Astrocyte (in vitro differentiated cells and primary cell): ENCODE measurements at places on chromosomes 16 and 17. TPM values are rescaled to one million over a fixed set of nuclear protein-coding genes. Genes with fewer than 3 reads are reported as not detected.

DNA sequence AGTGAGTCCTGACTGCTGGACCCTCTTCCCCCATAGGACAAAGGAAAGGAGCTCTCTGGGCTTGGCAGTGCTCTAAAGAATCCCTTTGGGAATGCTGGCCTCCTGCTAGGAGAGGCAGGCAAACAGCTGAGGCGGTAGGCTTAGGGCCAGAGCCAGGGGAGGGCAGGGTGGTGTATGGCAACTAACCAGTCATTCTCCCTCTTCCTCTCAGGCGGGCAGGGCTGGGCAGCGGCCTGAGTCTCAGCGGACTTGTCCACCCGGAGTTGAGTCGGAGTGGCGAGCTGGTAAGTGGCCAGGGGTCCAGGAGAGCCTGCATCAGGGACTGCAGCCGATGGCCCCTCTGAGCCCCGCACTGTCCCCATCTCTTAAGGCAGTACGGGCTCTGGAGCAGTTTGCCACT lies 4.4 kb downstream of the ACADVL start:
- DNase-seq = no peak

DNA sequence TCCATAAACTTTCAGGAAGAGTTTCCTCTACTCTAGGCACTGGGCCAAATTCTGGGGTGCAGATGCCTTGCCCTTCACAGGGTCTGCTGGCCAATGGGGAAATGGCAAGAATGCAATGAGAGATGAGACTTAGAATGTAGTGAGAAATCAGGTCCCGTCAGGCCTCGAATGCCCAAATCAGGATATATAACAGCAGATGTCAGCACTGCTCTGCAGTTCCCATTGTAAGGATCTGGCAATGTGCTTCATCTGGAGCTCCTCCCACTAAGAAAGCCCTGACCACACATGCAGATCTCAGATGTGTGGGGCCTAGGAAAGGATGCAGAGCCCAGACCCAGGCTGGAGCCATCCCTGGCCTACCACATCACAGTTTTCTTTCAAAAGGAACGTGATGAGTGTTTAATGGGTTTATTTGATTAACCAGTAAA lies 13.9 kb upstream of the LPCAT2 start:
- DNase-seq = peak; percentile 94

- DNase-seq = no peak
Observed at GRCh38 chr16:2465653-2466415, 5.3 kb upstream of the NTN3 start.

DNA sequence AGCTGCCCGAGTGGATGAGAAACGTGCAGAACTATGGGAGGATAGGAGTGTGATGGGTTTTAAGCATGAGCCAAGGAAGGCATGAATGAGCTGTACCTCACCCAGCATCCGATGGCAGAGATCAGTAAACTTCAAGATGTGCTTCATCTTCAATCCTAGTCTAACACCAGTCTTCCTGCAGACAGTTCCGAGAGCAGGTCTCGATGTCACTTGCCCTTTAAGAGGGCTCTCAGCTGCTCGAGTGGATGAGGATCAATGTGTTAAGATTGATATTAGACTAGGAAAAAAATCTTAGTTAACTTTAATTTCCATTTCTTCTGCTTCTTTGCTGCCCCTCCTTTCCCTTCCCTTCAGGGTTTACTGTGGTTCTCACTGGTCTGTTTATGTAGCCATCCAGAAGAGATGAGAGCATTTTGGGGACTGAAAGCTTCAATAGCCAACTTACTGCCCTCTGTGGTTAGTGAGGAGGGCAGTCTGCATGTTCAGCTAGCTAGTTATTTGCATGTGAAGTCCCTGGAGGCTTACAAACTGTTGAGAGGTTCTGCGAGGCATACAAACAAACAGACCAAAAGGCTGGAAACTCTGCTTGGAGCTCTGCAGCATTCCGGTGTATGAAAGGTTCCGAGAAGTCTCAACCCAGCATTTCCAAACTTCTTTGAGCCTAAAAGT lies 15.3 kb downstream of the KLHL36 start:
- DNase-seq = no peak

DNA sequence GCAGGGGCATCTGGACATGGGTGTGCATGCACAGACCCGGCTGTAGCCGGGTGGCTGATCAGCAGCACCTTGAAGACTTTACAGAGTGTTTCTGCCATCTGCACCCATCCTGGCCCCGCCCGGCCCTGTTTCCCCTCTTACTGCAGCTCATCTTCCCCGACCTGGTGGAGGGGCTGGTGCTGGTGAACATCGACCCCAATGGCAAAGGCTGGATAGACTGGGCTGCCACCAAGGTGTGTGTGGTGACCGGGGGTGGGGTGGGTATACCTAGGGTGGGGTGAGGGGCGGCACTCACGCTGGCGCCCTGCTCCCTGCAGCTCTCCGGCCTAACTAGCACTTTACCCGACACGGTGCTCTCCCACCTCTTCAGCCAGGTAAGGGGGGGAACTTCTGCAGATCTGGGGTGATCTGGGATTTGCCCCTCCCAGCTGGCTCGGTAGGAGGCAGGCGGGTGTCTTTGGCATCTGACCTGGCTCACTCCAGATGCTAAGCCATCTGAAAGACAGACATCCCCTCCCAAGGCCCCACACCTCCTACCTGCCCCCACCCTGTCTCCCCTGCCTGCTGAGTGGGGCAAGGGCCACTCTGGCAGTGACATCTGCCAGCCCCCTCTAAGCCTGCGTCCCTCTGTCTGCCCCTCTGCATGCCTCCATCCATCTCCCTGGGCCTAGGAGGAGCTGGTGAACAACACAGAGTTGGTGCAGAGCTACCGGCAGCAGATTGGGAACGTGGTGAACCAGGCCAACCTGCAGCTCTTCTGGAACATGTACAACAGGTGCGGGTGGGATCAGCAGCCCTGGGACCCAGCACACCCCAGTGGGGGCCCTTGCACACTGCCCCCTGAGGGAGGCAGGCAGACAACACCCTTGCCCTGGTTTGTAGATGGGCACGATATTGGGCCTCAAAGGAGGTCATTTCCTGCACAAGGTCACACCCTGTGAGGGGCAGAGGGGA lies 6.6 kb downstream of the NDRG4 start:
- DNase-seq = no peak

DNA sequence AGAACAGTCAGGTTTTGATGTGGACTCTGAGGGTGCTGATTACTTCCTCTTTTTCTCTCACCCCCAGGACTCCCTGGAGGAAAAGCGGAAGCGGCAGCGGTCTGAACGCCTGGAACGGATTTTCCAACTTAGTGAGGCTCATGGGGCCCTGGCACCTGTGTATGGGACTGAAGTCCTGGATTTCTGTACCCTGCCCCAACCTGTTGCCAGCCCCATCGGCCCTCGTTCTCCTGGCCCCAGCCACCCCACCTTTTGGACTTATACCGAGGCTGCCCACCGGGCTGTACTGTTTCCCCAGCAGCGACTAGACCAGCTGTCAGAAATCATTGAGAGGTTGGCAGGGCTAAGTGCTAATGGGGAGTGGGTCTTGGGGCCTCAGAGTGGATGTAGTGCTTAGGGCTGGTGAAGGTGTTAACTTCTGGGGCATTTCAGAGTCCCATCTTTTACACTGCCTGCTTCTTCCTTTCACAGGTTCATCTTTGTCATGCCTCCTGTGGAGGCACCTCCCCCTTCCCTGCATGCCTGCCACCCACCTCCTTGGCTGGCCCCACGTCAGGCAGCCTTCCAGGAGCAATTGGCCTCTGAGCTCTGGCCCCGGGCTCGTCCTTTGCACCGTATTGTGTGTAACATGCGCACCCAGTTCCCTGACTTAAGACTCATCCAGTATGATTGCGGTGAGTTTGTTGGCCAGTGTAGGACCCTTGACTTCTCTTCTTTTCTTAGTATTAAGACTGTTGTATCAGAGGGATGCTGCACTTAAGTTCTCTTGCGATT lies 19.1 kb upstream of the PHKG2 start:
- no peak for DNase-seq

GRCh38 chr17:40459636-40460603 lies 16.7 kb downstream of the IGFBP4 start:
- DNase-seq = no peak

GRCh38 chr17:81659038-81659437 lies 2.7 kb upstream of the PDE6G start:
- no peak for DNase-seq

- no peak for DNase-seq
Observed at GRCh38 chr16:88846088-88846487, 10.7 kb downstream of the GALNS start.

GRCh38 chr17:67600408-67600807 lies 117.3 kb upstream of the NOL11 start:
- DNase-seq = no peak

DNA sequence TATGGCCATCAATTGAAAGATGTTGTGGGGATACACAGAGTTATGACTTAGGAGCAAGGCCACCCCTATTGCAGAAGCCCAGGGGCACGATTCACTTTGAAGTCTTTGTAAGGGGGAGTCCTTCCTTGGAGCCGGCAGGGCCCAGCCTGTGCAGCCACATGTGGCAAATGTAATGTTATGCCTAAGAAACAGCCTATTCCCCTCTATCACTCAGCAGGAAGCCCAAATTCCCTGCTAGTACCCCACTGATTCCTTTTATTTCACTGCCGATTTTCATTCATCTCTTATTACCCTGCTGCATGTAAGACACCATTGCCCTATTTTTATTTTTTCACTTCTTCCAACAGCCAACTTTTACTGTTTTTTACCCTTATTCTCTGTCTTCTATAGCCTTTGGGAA lies 233.2 kb downstream of the PMP22 start:
- no peak for DNase-seq

DNA sequence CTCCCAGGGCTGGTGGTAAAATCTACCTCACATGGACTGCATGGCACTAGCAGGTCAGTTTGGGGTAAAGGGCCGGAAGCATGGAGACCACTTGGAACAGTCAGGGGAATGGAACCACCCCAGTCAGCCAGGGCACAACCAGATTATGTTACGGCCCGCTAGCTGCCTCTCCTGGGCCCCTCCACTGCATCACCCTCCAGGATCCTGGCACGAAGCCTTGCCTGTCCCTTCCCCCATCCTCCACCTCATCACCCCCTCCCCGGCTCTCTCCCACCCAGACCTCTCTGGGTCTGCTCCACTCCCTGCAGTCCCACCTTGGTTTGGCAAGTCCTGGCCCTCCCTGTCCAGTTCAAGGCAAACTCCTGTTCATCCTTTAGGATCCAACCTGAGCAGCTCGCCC lies 91.7 kb downstream of the CLEC16A start:
- no peak for DNase-seq

DNA sequence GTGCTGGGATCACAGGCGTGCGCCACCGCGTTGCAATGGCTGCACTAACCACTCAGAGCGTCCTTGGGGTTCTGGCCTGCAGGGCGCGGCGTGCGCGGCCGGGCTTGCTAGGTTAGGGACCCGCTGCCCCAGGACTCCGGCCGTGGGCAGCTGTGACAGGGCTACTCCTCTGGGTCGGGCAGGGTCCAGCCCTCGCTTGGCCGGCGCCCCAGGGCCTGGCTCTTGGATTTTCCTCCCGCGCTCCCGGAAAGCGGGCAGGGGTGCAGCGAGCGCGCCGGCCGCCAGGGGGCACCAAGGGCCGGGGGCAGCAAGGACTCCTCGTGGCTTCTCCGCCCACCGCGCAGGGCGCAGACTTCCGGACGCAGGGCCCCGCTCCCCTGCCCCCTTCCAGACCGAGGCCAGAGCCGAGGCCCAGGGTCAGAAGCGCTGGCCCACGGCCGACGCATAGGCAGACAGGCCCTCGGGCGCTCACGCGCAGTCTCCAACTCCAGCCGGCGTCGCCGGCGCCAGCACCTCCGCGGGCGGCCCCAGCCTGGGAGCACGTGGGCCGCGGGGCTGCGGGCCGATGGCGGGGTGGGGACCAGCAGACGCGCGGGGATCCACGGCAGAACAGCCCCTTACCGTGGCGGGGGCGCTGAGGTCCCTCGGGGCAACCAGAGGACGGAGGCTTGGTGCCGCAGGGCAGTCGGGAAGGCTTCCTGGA lies 355 bp downstream of the TLE7 start:
- DNase-seq = no peak

DNA sequence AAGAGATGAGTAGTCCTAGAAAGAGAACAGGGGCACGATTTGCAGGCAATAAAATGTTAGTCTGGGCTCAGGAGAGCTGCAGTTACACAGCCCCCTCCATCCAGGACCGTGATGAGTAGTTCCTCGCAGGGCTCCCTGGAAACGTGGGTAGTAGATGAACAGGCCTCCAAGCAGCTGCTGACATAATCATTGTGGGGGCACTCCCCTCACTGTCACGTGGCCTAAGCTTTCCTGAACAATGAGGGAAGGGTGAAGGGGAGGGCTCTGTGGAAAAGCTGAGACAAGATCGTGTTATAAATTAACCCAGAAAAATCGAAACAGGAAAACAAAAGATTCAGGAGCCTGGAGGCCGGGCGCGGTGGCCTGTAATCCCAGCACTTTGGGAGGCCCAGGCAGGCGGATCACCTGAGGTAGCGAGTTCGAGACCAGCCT lies 1.3 kb upstream of the PER1 start:
- peak; percentile 97 for DNase-seq

GRCh38 chr16:67173808-67174705 lies 3.7 kb downstream of the NOL3 start:
- DNase-seq = peak; percentile 78

DNA sequence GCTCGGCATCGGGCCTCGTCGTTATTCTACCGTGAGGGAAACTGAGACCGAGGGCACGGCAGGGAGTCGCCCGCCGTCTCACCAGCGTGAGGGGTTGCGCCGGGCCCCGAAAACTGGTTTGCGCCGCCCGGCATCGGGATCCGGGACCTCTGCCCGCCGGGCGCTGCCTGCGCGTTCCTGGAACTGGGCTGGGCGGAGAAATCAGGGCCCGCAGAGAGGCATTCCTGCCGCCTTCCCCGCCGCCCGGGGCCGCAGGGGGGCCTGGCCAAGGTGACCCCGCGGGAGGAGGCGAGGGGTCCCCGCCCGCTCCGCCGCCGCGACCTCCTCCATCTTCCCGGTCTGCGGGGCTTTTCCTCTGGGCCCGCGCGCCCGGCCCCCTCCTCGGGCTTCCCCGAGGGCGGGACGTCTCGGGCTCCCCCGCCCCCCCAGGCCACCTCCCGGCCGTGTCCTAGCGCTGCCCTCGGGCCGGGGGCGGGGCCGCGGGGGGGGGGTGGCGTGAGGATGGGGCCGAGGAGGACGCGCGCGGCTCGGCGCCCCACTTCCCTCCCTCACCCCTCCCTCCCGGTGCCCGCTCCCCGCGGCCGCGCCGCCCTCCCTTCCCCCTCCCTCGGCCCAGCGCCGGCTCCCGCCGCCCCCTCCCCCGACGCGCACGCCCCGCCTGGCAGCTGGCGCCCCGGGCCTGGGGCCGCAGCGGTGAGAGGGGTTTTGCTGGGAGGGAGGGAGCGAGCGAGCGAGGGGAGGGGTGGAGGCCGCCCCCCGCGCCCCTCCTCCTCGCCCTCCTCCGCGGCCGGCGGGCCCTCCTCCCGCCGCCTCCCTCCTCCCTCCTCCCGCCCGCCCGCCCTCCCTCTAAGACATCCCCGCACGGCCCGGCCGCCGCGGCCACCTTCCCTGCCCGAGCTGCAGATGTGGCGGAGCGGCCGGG lies at the start of gene GLIS2:
TSS of gene GLIS2 (plus strand) at position 882 of the 922 bp plus-strand sequence. CDS start 16,214 bp downstream, outside the sequence.
- peak; percentile 73 for DNase-seq

GRCh38 chr17:7929158-7930023 lies at the start of gene KCNAB3:
Gene KCNAB3, minus strand, starts transcription at chr17:7929856. Its CDS starts 421 bp downstream, at chr17:7929435.
- peak; percentile 60 for DNase-seq

CDRT15L2 gene
- total RNA-seq = not detected in 2 replicates

KIFC3 gene
- 80.4 and 96.9 TPM in 2 replicates for total RNA-seq

TBC1D16 gene
- 37.6 and 45.1 TPM in 2 replicates for total RNA-seq

CRISPLD2 gene
- 1.8 and 2.4 TPM in 2 replicates for total RNA-seq

PLLP gene
- total RNA-seq = 0.14 and 0.93 TPM in 2 replicates

TNK1 gene
- total RNA-seq = 0.36 and 1.6 TPM in 2 replicates

NAGS gene
- total RNA-seq = 0.91 and 1.0 TPM in 2 replicates

CA7 gene
- total RNA-seq = not detected in 2 replicates

IGSF6 gene
- total RNA-seq = not detected in 2 replicates
